Lung (tissue), 17 donors: ENCODE measurements at places on chromosomes 3 and 15.

DNA sequence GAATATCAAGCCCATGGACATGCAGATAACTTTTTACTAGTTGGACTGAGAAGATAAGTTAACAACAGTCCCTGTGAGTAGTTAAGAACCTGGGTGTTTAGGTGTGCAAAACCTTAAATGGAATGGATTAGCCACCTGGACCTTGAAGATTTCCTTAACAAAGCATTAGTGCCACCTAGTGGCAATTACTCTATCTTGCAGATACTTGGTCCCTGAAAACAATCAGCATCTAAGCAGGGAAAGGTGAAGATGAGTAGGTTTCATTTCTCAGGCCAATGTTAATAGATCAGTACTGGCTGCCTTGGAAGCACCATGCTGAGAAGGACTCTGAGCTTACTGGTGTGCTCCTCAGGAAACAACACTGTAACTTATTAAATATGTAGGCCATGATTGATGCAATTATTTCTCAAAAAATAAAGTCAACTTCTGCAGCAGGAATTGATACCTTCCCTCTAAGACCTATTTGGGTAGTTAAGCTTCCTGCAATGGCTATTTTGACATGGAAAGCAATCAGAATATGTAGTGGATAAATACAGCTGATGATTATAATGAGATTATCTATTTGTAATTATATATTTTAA is 329.4 kb downstream of the TBC1D5 start:
- peak; percentile 55 for DNase-seq

GRCh38 chr3:44427683-44428082 is 49.8 kb downstream of the ZNF445 start:
- DNase-seq: no peak

DNA sequence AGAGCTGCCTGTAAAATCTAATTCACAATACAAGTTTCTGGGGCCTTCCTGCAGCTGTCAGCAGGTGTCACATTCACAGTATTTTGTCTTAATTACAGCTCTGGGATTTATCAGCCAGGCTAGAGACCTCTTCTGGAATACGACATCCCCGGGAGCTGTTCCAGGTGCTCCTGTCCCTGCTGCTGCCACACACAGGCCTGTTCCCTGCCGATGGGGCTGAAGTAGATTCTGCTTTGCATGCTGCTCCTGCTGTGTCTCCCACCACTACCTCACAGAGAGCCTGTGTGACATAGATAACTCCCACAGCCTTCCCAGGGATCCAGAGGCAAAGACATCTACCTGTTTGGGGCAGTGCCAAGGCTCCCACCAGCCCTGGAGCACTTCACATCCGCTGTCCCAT is 20.4 kb downstream of the COLQ start:
- DNase-seq: no peak

DNA sequence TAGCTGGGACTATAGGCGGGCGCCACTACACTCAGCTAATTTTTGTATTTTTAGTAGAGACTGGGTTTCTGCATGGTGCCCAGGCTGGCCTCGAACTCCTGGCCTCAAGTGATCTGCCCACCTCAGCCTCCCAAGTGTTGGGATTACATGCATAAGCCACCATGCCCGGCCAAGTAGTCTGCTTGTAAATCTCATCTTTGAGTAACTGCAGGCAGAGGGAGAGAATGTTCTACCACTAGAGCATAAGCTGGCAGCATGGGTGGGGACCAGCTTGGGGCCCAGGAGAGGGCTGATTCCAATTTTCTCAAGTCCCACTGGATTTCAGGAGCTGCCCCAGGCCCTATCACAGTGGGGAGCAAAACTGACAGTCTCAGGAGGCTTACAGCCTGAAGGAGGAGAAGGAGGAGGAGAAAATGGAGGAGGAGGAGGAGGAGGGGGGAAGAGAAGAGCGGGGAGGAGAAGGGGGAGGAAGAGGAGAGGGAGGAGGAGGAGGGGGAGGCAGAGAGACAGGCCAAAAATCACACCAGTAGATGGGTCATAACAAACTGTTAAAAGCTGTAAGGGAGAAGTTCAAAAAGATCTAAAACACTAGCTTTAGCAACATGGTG is 229.1 kb upstream of the IGF1R start:
- DNase-seq: no peak

DNA sequence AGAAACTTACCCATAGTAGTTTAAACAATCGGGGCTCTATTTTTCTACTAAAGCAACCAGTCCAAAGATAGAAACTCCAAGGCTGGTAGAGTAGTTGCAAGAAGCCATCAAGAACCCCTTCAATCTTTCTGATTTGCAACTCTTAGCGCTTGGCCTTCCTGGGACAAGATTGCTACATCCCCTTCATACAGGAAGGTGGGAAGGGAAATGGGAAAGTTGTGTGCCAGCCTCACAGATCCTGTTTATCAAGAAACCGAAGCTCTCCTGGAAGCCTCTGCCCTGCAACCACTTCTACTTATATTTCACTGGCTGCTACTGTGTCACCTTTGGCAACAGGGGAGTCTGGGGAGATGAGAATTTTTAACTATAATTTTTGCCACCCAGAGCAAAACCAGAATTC is 46.2 kb downstream of the OSBPL10 start:
- DNase-seq: peak; percentile 71
